Cortex of kidney (tissue), 1 donor: ENCODE measurements at places on chromosomes 5 and 9.

- no peak for DNase-seq
These were observed 180.4 kb downstream of the DAB2IP start for GRCh38 chr9:121831869-121832268.

- DNase-seq, result no peak
These were observed 121.2 kb upstream of the LIFR start for GRCh38 chr5:38677636-38678035.

- DNase-seq, result no peak
These were observed 34.1 kb downstream of the NEK6 start for GRCh38 chr9:124291801-124292396.

- DNase-seq, result no peak
These were observed 414.8 kb upstream of the CCNH start for GRCh38 chr5:87827539-87827938.

DNA sequence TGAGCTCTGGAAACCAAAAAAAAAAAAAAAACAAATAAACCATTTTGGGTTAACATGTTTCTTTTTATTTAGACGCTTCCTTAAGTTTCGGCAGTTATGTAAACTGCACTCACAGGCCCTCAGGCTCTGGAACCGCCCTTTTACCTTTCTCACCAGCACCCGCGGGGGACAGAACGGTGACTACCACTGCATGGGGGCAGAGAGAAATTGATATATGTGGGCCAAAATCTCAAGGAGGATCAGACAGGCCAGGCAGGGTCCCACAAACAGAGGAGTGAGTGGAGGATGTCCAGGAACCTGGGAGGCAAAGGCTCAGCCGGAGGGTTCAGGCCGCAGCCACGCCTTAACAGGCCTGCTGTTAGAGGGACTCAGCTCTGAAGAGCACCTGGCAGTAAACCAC is 54.4 kb downstream of the IRX2 start:
- DNase-seq, result no peak

GRCh38 chr5:154358516-154359220 is 87.1 kb upstream of the SAP30L start:
- no peak for DNase-seq

DNA sequence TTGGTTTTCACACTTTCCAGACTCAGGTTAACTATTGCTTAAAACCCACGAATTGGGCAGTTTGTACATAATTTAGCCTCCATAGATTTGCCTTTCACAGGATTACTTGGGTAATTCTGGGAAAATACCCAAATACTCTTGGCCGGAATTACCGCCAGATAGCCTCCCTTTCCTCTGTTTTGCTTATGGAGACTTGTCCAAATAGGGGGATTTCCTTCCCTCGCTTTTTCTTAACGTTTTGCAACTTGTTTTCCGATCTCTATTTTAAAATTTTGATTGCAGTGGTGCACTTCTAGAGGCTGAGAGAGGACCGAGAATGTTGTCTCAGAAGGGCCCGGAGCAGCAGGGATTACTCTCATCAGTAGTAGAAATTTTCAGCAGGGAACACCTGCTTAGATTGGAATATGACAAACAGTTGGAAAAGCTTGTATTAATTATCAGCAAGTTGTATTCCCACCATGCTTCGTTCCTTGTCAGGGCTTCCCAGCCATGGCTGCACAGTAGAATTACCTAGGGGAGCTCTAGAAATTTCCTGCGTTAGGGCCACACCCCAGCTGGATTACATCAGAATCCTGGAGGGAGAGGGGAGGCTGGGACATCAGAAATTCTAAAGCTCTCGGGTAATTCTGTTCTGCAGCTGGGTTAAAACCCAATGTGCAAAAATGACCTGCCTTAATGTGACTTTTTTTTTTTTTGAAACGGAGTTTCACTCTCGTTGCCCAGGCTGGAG is 329.1 kb downstream of the SH3GL2 start:
- DNase-seq, result no peak

GRCh38 chr9:93955111-93955980 is at the start of gene BARX1:
BARX1 (minus strand) TSS chr9:93955355; CDS start chr9:93955146, 209 bp downstream.
- DNase-seq, result no peak

DNA sequence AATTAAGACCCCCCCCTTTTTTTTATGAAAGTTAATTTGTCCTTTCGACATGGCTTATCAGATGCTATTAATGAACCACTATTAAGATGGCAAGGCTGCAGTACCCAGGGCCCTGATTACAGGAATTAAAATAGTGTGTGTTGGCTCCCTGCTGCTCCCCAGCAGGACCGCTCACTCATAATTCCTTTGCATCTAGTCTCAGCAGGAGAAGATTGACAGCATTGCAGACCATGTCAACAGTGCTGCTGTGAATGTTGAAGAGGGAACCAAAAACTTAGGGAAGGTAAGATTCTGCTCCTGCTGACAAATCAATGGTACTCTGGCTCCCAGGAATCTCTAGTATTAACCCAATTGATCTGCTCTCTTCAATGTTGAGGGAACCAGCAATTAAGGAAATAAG is 61.0 kb downstream of the STX17 start:
- DNase-seq, result no peak

GRCh38 chr5:41875121-41875520 is 4.9 kb upstream of the OXCT1 start:
- DNase-seq, result no peak
